ENCODE measurements at places on chromosomes 6 and 20.

- no peak for DNase-seq
Measured at GRCh38 chr6:37584654-37585522, 85.2 kb upstream of the CCDC167 start.

GRCh38 chr20:7850775-7851490 lies 89.3 kb downstream of the HAO1 start:
- DNase-seq: no peak

DNA sequence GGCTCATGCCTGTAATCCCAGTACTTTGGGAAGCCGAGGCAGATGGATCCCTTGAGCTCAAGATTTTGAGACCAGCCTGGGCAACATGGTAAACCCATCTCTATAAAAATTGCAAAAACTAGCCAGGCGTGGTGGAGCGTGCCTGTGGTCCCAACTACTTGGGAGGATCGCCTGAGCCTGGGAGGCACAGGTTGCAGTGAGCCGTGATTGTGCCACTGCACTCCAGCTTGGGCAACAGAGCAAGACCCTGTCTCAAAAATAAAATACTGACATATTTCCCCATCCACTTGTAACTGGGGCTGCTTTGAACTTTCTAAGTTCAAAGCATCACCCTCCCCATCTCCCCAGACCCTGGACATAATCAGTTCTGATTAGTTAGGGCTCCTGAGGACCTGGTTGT lies 7.2 kb upstream of the MMP9 start:
- DNase-seq: no peak

GRCh38 chr20:35296101-35296554 lies 3.9 kb upstream of the FAM83C start:
- no peak for DNase-seq

- peak; percentile 7 for DNase-seq
Measured at GRCh38 chr6:111291336-111292259, 191.4 kb downstream of the REV3L start.
